ENCODE measurements at places on chromosomes 2 and 18.

GRCh38 chr2:79235135-79235534, 75.6 kb upstream of the REG3A start:
- DNase-seq = no peak

GRCh38 chr18:63446266-63446665, 24.0 kb upstream of the VPS4B start:
- no peak for DNase-seq

GRCh38 chr2:238897911-238898311, 50.0 kb downstream of the TWIST2 start:
- DNase-seq = no peak

DNA sequence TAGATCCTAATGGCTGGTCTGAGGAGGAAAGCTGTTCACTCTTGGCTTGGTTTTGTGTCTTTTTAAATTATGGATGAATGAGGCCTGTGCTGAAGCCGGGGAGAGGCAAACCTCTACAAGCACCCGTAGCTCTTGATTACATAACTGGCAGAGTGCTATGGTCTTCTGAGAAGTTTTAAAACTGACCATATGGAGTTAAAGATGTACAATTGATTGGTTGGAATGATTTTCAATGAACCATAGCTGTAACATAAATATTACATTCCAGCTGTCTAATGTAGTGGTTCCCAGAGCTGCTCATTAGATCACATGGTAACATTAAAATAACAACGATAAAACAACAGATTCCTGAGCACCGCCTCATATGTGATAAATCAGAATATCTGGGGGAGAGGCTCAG, 71.1 kb upstream of the MAP4K3 start:
- no peak for DNase-seq

GRCh38 chr2:241011751-241012510, 13.5 kb downstream of the SNED1 start:
- no peak for DNase-seq

DNA sequence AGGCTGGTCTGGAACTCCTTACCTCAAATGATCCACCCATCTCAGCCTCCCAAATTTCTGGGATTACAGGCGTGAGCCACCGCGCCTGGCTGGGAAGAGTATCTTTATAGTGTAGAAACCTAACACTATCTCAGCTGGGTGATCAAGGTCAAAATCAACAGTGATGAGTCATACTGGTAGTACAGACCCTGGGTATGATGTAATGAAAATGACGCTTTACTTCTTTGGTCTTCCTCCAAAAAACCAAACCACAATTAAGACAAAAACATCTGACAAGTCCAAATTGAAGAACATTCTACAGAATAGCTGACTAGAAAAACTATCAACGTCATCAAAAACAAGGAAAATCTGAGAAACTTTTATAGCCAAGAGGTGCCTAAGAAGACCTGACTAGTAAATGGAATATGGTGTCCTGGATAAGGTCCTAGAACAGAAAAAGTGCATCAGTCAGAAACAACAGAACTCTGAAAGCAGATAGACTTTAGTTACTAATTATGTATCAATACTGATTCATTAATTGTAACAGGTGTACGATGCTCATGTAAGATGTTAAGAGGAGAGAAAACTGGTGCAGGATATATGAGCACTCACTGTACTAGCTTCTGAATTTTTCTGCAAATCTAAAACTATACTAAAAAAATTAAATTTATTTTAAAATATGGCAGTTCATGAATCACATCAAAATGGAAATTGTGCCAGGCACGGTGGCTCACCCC, 25.4 kb downstream of the PDCL3 start:
- no peak for DNase-seq

DNA sequence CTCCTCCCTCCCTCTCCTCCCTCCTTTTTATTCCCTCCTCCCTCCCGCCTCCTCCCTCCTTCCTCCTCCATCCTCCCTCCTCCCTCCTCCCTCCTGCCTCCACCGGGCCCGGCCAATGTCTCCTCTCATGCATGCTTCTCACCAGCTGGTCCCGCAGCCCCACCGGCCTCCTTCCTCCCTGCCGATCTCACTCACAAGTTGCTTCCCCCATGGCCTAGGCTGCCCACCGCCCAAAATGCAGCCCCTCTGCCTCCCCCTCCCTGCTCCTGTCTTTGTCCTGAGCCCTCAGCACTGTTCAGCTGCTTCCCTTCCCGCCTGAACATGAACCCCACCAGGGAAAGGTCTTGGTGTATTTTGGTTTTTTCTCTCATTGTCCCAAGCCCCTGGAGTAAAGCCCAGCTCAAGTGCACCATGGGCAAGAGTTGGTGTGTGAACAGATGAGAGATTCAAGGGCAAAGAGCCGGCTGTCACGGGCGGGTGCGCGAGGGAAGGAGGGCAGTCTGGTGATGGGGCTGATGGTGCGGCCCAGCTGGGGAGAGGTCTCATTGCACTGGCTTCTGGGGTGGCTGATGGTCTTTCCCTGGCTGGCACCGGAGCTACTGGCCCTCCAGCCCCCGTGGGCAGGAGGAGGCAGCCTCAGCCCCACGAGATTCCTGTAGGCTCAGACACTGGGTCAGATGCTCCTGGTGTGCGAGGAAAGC, 117.6 kb downstream of the TWIST2 start:
- DNase-seq = no peak

GRCh38 chr2:159695795-159696448, 16.4 kb upstream of the MARCHF7 start:
- DNase-seq = no peak

Data from amniotic stem cell (primary cell).